GM03348 (cell line): ENCODE measurements at places on chromosomes 4 and X.

GRCh38 chrX:46184749-46185148, 360.5 kb downstream of the ZNF674 start:
- no peak for DNase-seq

- DNase-seq: peak; percentile 71
Observed at GRCh38 chr4:169604131-169604900, 8.1 kb downstream of the NEK1 start.

DNA sequence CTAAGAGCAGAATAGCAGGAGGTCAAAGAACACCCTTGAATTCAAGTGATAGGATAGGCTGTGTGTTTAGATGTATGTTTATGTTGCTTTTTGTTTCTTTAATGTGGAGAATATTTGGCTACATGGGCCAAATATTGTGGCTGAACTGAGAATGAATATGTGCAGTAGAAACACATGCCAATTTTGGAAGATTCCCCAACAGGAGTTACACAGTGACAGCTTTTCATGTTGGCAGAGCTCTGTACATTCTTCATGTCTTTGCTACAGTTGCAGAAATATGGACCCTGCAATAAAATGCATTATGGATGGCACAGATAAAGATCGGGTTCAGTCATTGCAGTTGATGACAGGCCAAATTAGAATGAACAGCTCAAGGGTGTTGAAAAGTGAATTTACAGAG, 82.8 kb upstream of the SLC4A4 start:
- DNase-seq: no peak

DNA sequence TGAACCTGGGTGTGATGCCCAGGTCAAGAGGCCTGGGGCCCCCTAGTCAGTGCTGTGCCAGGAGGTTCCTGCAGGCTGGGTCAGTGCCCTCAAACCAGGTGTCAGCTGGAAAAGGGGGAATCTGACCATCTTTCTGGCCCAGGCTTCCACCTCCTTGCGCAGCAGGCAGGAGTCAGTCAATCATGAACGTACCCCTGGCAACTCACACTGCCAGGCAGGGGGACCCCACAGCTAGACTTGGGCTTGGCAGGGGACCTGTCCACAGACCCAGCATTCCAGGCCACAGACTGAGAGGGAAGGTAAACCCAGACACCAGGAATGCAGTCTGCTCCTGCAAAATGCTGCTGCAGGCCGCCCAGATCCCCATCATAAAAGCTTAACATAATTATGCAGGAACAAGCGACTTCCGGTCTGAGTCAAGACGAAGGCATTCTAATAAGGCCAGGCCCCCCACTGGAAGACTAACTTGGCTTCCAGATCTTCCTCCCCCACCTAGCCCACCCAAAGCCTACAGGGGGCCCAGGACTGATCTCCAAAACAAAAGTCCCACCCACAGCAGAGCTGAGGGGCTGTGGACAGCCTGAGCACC, 156.3 kb downstream of the BCOR start:
- no peak for DNase-seq

GRCh38 chr4:101071241-101071640, 276.1 kb downstream of the PPP3CA start:
- peak; percentile 5 for DNase-seq

DNA sequence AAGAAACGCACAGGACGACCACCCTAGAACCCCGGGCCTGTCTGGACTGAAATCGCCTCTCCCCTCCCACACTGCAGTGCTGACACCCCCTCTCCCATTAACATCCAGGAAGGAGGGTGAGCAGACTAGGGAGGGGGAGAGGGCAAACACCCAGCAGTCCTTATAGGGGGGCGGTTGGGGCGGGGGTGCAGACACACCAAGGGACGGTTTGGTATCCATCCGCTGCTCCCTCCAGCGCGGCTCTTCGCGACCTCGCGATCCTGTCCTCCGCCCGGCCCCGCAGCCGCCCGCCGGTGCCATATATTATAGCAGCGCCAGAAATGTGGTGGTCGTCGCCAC, 411 bp upstream of the GPRASP1 start:
- no peak for DNase-seq

- DNase-seq: no peak
Observed at GRCh38 chrX:124358800-124359383, 12.5 kb downstream of the SH2D1A start.

DNA sequence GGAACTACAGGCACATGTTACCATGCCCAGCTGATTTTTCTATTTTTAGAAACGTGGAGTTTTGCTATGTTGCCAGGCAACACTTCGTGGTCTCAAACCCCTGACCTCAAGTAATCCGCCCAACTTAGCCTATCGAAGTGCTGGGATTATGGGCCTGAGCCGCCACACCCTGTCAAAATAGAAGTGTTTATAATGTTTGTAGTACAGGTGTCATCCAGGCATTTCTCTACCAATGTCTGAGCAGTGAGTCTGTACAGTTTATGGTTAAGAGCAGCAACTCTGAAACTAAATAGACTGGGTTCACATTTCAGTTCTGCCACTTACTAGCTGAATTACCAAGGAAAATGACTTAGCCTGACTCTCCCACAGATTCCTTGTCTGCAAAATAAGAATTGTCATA, 460.4 kb upstream of the GALNT7 start:
- DNase-seq: no peak

GRCh38 chr4:61891953-61892352, 691.8 kb downstream of the ADGRL3 start:
- no peak for DNase-seq

GRCh38 chrX:152656087-152656486, 18.4 kb downstream of the GABRQ start:
- no peak for DNase-seq

GRCh38 chr4:182085051-182085480, 158.1 kb upstream of the TENM3 start:
- DNase-seq: peak; percentile 44

- no peak for DNase-seq
Observed at GRCh38 chrX:152988536-152989291, 5.2 kb downstream of the PNMA5 start.

- no peak for DNase-seq
Observed at GRCh38 chr4:89549907-89550306, 242.3 kb upstream of the GPRIN3 start.

DNA sequence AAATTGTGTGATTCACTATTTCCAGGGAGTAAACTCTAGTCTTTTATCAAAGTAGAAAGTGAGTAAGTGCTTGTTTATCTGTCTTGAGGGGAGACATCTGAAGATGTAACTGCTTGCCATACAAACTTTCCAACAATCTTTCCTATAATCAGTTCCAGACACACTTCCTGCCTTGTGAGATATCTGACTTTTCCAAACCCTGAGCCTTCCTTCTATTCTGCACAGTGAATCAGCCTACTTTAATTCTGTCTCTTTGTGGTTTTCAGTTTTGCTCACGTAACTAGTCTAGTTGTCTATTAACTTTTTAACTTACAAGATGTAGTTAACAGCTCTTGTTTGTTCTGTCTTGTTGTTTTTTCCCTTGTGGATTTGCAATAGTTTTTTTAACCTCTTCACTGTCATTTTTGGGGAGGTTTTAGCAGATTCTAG, 947.8 kb downstream of the C4orf33 start:
- DNase-seq: no peak

GRCh38 chr4:14669371-14669770, 332.9 kb upstream of the CPEB2 start:
- no peak for DNase-seq

GRCh38 chrX:79556800-79557199, 189.7 kb upstream of the ITM2A start:
- no peak for DNase-seq

- DNase-seq: peak; percentile 9
Observed at GRCh38 chr4:64713256-64713840, 304.1 kb upstream of the TECRL start.

GRCh38 chr4:146142768-146143167, 32.8 kb upstream of the LSM6 start:
- DNase-seq: no peak

DNA sequence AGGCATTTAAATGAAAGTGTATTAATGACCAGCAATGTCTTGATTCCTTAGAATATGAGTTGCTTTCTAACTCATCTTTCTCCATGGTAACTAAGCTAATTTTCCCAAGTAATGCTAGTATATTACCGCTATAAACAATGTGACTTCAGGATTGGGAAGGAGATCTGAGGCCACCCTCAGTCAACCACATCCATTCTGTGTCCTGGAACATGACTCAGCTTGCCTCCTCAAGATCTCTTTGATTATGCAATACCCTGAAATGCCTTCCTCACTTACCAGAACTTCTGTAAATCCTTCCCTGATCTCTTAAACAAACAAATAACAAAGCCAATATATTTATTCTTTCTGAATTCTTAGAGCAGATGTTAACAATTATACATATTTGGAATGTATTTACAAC, 1495.5 kb downstream of the PCDH18 start:
- no peak for DNase-seq

DNA sequence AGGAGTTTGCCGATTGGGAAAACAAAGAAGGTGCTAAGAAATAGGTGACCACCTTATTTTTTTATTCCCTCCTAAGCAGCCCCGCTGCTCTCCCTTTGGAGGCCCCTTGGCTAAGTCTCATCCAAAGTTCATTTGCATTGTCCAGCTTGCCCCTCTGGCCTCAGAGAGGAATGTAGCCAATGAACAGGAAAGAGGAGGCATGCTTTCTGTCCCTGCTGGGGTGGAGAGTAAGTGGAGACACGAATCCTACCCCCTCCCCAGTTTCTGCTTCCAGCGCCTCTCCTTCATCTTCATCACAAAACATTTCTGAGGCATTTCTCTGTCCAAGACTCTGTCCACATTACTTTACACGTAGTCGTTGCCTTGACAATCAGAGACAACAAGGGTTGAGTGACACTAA, 38.7 kb downstream of the NLGN3 start:
- no peak for DNase-seq

GRCh38 chr4:54363037-54363436, 133.9 kb downstream of the PDGFRA start:
- DNase-seq: no peak
